ENCODE measurements at places on chromosomes 1 and 21.
A peak's percentile ranks its signal among the peaks of the same experiment; 100 is the strongest.

- no peaks in the 10 kb centered on the region for H3K36me3 ChIP-seq
- H3K27me3 ChIP-seq = peaks cover 19% of the 10 kb centered on the region
- H3K27ac ChIP-seq = no peak overlapping the region
- no peak overlapping the region for H3K4me3 ChIP-seq
- peaks cover 2% of the 10 kb centered on the region for H3K4me1 ChIP-seq
These were observed 50.5 kb upstream of the CYP2J2 start for GRCh38 chr1:59977075-59977410.

DNA sequence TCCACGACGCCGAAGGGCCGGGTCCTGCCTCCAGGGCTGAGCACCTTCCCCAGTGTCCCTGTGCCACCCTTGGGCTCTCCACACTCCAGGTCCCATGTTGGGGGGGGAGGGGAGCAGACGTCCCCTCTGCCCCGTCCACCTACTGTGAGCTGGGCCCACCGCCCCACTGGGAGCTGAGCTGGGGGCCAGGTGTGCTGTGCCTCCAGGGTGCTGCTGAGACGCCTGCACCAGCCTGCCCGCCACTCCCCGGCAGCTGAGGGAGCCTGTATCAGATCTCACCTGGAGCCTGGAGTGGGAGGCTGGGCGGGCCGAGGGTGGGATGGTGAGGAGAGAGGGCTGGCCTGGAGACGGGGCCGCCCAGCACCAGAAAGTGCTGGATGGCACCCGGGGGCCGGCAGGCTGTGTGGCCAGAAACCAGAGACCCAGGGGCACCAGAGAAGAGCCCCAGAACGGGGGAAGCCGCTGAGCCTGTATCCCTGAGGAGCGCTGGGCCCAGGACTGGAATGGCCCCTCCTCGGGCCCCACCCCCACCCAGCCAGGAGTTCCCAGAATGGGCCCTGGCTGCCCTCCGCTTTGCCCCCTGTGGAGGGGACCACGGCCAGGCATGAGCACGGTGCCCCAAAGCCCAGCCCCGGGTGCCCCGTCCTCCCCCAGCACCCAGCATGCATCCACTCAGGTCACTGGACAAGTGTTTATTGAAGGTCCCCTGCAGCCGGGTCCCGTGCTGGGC, 3.4 kb downstream of the TNFRSF18 start:
- H3K4me3 ChIP-seq = no peak overlapping the region
- no peaks in the 10 kb centered on the region for H3K36me3 ChIP-seq
- DNase-seq = no peak
- H3K4me1 ChIP-seq = peaks cover 11% of the 10 kb centered on the region
- peak overlapping the region; percentile 78 for H3K27ac ChIP-seq

DNA sequence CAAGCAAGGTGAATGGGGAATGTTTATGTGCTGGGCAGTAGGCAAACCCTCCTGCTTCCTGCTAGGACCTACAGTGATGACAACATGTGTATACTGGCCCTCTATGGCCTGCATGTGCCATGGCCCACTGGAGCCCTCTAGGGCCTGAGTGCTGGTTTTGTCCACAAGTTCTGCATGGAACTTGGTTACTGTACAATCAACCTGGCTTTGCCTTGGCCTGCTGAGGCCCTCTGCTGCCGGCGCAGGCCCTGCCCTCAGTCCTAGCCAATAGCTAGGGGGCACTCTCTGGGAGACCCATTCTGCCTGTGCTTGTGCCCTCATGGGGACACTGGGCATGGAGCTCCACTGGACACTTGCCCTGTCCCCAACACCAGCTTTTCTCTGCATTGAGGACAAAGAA, 138.6 kb upstream of the NGF start:
- H3K27me3 ChIP-seq = peaks cover 14% of the 10 kb centered on the region
- no peak overlapping the region for H3K27ac ChIP-seq
- H3K4me3 ChIP-seq = no peak overlapping the region
- DNase-seq = no peak
- no peaks in the 10 kb centered on the region for H3K36me3 ChIP-seq
- H3K4me1 ChIP-seq = no peaks in the 10 kb centered on the region

GRCh38 chr1:21188235-21188634, 11.5 kb upstream of the EIF4G3 start:
- peaks cover 14% of the 10 kb centered on the region for H3K4me1 ChIP-seq
- DNase-seq = no peak
- no peak overlapping the region for H3K4me3 ChIP-seq
- H3K36me3 ChIP-seq = no peaks in the 10 kb centered on the region
- no peak overlapping the region for H3K27ac ChIP-seq
- H3K27me3 ChIP-seq = peaks cover 3% of the 10 kb centered on the region

GRCh38 chr21:20276954-20277353, 721.3 kb upstream of the NCAM2 start:
- H3K4me1 ChIP-seq = no peaks in the 10 kb centered on the region
- H3K36me3 ChIP-seq = no peaks in the 10 kb centered on the region
- no peak overlapping the region for H3K27ac ChIP-seq
- H3K27me3 ChIP-seq = no peaks in the 10 kb centered on the region

DNA sequence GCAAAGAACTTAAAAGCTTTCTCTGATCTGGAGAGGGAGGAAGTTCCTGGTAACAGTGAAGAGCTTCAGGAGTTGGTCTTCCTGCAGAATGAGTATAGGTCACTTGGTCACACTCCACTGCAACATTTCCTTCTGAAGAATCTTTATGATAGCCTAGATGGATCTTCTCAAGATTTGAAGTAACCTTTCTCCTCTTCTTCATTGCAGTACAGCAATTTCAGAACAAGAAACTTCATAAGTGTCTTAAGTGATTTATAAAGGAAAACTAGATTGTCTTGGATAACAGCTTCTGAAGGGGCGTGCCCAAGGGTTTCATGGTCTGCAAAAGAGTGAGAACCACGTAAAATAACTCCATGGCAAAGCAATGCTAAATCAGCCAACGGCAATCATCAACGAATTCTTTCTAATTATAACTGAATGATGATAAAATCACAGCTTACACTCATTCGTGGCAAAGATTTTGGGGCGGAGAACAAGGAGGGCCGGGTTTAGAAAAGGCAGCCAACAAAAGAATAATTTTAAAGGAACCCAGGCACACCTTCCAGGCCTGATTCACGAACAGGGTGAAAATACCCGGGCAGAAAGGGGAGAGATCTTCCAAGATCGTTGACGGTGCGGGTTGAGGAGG, 53.9 kb upstream of the ASPM start:
- H3K4me3 ChIP-seq = peak overlapping the region; percentile 98
- peaks cover 37% of the 10 kb centered on the region for H3K4me1 ChIP-seq
- peaks cover 3% of the 10 kb centered on the region for H3K36me3 ChIP-seq
- peak overlapping the region; percentile 94 for H3K27ac ChIP-seq
- DNase-seq = peak; percentile 11
- H3K27me3 ChIP-seq = no peaks in the 10 kb centered on the region

GRCh38 chr1:65309304-65310077, at the start of gene DNAJC6:
TSS of gene DNAJC6 (plus strand) at chr1:65309543. CDS start at chr1:65309746, 203 bp downstream.
- DNase-seq = peak; percentile 1
- no peak within 1 kb of the TSS for H3K4me3 ChIP-seq
- H3K27me3 ChIP-seq = peaks cover 13% of the 10 kb centered on the region
- H3K36me3 ChIP-seq = no peaks in the 10 kb centered on the region
- no peaks in the 10 kb centered on the region for H3K4me1 ChIP-seq
- no peak within 1 kb of the TSS for H3K27ac ChIP-seq

DNA sequence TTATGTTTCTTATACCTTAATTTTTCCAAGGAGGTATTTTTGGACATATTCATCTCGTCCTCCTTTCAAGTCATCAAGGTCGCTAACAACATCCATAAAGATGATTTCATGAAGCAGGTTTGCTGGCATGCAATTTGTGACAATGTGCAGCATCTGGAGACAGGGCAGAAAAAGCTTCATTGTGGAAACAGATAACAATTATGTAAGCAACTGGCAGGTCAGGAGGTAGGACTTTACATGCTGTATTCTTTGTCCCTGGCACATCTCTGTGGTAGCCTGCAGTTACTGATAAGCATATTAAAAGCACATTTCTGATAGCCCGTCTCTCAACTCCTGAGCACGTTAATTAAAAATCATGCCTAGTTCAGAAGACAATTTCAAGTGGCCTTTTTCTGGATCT, 156.8 kb downstream of the LEPR start:
- H3K4me3 ChIP-seq = no peak overlapping the region
- H3K27ac ChIP-seq = no peak overlapping the region
- no peak for DNase-seq

DNA sequence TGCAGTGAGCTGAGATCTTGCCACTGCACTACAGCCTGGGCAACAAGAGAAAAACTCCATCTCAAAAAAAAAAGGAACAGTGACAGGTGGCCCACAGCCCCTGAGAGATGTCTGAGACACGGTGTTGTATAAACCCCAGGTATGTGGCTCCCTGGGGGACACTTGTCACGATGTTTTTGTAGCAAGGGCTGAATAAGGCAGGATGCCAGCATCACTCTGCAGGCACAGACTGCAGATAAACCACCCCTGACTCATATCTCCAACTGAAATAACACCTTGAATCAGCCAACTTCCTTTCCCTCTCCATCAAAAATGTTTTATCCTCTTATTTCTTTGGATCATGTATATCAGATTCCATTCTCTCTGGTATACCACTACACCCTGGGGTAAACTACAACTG, 52.5 kb downstream of the NMNAT2 start:
- H3K4me3 ChIP-seq = no peak overlapping the region
- no peaks in the 10 kb centered on the region for H3K4me1 ChIP-seq
- H3K27ac ChIP-seq = no peak overlapping the region
- no peaks in the 10 kb centered on the region for H3K36me3 ChIP-seq

- no peaks in the 10 kb centered on the region for H3K27me3 ChIP-seq
- DNase-seq = no peak
- H3K36me3 ChIP-seq = no peaks in the 10 kb centered on the region
- no peak overlapping the region for H3K4me3 ChIP-seq
- no peaks in the 10 kb centered on the region for H3K4me1 ChIP-seq
These were observed 845 bp upstream of the RGS5 start for GRCh38 chr1:163203561-163203960.

DNA sequence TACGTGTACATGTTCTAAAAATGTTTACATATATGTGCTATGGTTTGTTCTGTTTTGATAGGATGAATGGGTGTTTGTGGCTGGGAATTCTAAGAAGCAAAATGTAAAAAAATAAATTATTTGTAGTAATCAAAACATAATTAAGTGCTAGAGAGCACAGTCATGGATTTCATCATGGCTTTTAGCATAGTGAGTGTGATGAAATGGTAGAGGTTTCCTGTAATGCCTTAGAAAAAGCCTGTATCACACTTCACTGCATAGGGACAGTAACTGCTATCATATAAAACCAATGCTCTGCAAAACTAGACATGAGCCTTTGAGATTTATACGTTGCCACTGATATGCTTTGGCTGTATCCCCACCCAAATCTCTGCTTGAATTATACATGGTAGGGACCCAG, 99.8 kb downstream of the PTGER3 start:
- H3K27ac ChIP-seq = no peak overlapping the region
- H3K4me1 ChIP-seq = no peaks in the 10 kb centered on the region
- H3K4me3 ChIP-seq = no peak overlapping the region

DNA sequence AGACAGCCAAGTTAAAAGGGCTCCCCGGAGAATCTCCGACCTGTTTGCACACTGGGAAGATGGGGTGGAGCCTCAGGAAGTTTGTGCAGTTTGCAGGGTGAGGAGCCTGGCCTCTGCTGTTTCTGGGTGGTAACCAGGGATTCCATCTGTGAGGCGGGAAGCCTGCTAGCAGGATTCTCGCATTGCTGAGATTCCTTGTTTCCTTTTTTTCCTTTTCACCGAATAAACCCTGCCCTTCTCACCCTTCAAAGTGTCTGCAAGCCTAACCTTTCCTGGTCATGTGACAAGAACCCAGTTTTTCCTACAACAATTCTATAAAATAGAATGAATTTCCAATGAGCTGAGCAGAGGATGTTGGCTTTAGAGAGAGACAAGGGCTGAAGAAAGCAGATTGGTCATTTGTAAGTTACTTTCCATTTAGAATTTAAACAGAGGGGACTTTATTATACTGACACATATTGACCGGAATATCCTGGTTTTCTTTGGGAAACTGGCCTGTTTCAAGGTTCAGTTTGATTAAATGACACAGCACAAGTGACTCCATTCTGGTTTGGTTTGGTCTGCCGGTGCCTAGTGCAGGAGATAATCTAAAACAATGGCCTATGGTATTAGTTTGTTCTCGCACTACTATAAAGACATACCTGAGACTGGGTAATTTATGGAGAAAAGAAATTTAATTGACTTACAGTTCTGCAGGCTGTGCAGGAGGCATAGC, 48.7 kb upstream of the DNAH14 start:
- H3K27me3 ChIP-seq = peaks cover 4% of the 10 kb centered on the region
- no peak overlapping the region for H3K27ac ChIP-seq
- H3K4me3 ChIP-seq = no peak overlapping the region
- H3K4me1 ChIP-seq = no peaks in the 10 kb centered on the region

GRCh38 chr1:207828046-207828445, 76.2 kb downstream of the CD46 start:
- H3K4me1 ChIP-seq = peaks cover 52% of the 10 kb centered on the region
- H3K4me3 ChIP-seq = no peak overlapping the region
- DNase-seq = no peak
- H3K27me3 ChIP-seq = no peaks in the 10 kb centered on the region

DNA sequence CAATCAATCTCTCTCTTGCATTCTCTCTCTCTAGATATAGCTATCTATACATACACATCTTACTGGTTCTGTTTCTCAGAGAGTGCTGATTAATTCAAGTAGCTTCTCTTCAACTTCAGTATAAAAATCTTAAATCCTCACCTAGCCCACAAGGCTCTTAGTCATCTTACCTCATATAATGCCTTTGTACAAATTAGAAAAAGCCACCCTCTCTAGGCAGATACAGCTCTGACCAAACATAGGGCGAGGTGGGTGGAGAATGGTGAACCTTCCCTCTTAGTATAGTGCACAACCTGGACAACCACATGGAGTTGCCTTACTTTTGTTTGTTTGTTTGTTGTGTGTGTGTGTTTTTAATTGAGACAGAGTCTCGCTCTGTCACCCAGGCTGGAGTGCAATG, 5.1 kb upstream of the INAVA start:
- peak overlapping the region; percentile 86 for H3K27ac ChIP-seq
- peaks cover 33% of the 10 kb centered on the region for H3K4me1 ChIP-seq
- no peak overlapping the region for H3K4me3 ChIP-seq
- H3K27me3 ChIP-seq = peaks cover 12% of the 10 kb centered on the region
- H3K36me3 ChIP-seq = no peaks in the 10 kb centered on the region

GRCh38 chr21:46156678-46157077, 1.3 kb upstream of the FTCD start:
- H3K27ac ChIP-seq = no peak overlapping the region
- H3K27me3 ChIP-seq = no peaks in the 10 kb centered on the region
- H3K36me3 ChIP-seq = peaks cover 2% of the 10 kb centered on the region
- no peak overlapping the region for H3K4me3 ChIP-seq
- no peaks in the 10 kb centered on the region for H3K4me1 ChIP-seq

GRCh38 chr21:28229814-28230213, 762.9 kb downstream of the LTN1 start:
- no peak overlapping the region for H3K27ac ChIP-seq
- no peaks in the 10 kb centered on the region for H3K27me3 ChIP-seq
- H3K4me3 ChIP-seq = no peak overlapping the region
- no peaks in the 10 kb centered on the region for H3K4me1 ChIP-seq

- H3K36me3 ChIP-seq = no peaks in the 10 kb centered on the region
- H3K4me3 ChIP-seq = no peak overlapping the region
- no peak overlapping the region for H3K27ac ChIP-seq
These were observed 102.1 kb downstream of the TYW3 start for GRCh38 chr1:74835051-74835450.
